Activated CD8-positive, alpha-beta memory T cell treated with anti-CD3 and anti-CD28 coated beads, Interleukin-2, amount 50 U/mL, for 48 hours (primary cell): ENCODE measurements at places on chromosomes 5 and 9.

- DNase-seq: peak; percentile 65
These were observed 19.0 kb downstream of the CMBL start for GRCh38 chr5:10288592-10289219.

- peak; percentile 89 for DNase-seq
These were observed at the start of gene ARHGEF39 for GRCh38 chr9:35664531-35665470. TSS of gene ARHGEF39 (minus strand) at chr9:35665195. CDS start at chr9:35665169, 26 bp downstream.

DNA sequence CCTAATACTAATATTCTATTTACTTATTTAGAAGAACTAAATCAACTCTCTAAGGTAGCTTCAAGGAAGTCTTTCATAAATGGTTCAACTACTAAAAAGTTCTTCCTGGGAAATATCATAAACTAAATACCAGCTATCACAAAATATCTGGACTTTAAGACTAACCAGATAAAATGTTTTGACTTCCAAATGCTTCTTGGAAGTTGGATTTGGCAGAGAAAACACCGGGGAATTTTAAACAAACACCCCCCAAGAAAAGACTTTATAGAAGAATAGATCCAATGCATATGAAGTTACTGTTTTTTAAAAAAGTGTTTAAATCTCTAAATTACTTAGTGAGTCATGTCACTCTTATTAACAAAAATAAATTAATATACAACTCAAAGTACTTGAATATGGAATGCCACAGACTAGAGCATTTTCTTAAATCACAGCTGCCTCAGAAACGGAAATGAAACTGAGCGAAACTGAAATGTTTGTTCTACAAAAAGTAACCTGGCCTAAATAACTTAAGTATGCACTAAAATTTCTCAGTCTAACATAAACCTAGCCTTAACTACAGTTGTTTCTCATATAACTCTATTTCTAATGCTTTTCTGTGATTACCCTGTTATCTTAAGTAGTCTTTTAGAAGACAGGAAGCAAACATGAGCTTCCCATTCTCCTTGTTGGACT, 6.8 kb downstream of the ABCA1 start:
- DNase-seq: no peak

DNA sequence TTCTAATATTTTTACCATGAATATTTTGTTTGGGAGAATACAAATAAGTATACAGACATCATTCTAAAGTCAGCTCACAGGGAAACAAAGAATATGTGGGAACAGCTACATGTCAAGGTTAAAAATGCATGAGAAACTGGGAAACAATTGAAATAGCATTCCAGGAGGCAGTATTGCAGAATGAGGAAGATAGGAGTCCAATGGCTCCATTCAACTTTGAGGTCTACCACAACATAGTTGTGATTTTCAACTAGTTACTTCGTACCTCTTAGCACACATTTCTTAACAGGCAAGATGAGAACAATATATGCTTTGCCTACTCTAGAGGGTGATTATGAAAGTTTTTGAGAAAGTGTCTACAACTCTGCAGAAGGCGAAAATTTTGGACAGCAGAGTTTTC, 35.2 kb upstream of the CAST start:
- DNase-seq: no peak

- DNase-seq: no peak
These were observed 517.7 kb downstream of the DIRAS2 start for GRCh38 chr9:90124961-90125360.

- DNase-seq: peak; percentile 73
These were observed 40.2 kb downstream of the NAIF1 start for GRCh38 chr9:128026773-128027541.

GRCh38 chr5:149561848-149562247, 10.6 kb upstream of the CSNK1A1 start:
- DNase-seq: no peak

DNA sequence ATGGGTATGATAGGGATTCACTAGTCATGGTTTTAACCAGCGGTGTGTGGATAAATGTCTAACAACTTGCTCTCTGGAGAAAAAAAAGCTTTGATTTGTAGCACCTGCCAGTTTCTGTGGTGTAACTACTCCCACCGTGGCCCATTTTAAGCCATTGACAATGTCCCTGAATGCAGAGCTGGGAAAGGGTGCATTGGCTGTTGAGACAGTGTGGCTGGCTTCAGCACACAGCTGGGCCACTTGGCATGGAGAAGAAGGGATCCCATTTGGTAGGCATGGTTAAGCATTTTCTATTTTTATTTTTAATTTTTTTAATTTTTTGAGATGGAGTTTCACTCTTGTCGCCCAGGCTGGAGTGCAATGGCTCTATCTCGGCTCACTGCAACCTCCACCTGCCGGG, 31.5 kb upstream of the SYNPO start:
- DNase-seq: no peak

- DNase-seq: no peak
These were observed 15.7 kb downstream of the VCP start for GRCh38 chr9:35056571-35057270.

DNA sequence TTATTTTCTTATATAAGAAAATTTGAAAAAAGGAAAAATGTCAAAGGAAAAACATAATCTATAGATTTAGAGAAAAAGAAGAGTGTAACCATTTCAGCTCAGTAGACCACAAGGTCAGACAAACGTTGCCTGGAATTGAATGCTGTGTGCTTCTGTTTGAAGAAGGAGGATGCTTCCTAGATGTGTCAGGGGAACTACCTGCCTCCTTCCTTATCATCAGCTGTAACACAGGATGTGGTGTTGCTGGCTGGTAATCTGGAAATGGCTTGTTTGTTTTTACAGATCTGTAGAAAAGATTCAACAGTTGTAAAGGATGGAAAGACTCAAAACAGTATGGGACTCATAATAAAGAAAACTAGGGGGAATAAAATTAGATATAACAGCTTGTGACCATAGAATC, 160.7 kb upstream of the MEF2C start:
- DNase-seq: no peak
